ENCODE measurements at places on chromosomes 1 and 21. TPM values are rescaled to one million over a fixed set of nuclear protein-coding genes. Genes with fewer than 3 reads are reported as not detected.
A peak's percentile ranks its signal among the peaks of the same experiment; 100 is the strongest.

DNA sequence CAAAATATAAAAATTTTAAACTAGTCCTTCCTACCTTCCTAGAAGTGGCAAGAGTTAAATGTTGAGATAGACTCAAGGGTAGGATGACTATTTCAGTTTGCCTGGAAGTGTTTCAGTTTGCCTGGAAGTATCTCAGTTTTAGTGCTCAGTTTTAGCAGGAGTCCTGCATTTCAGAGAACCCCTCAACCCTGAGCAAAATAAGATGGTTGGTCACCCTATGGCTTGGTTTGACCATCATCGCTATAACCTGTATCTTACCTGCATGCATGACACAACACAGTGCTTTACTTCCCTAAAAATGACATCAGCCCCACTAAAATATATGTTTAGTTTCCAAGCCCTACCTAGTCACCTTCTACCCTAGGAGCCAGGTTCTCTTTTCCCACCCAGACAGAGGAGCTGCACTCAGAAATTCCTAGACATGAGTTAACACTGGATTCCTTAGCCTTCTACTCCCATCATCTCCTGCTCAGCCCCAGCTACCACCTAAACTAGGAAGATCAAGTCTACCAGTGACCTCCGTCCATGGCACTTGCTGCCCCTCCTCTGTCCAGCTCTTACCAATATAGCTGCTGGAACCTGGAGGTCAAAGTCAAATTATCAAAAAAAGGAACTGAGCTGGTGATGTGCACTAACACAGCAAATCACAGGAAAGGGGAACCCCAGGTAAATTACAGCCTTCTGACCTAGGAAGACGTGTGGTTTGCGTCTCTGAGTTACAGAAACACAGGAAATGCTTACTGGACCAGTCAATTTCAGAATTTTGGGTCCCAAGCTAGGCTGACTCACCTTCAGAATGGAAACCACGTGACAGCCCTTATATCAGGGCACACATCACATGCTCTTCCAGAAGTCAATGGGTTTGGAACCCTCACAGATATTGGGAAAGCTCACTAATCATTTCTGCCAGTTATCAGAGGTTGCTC lies 2.2 kb upstream of the G0S2 start:
- DNase-seq = no peak

- DNase-seq = peak; percentile 64
These were observed 36.6 kb downstream of the ITPKB start for GRCh38 chr1:226702318-226702956.

DNA sequence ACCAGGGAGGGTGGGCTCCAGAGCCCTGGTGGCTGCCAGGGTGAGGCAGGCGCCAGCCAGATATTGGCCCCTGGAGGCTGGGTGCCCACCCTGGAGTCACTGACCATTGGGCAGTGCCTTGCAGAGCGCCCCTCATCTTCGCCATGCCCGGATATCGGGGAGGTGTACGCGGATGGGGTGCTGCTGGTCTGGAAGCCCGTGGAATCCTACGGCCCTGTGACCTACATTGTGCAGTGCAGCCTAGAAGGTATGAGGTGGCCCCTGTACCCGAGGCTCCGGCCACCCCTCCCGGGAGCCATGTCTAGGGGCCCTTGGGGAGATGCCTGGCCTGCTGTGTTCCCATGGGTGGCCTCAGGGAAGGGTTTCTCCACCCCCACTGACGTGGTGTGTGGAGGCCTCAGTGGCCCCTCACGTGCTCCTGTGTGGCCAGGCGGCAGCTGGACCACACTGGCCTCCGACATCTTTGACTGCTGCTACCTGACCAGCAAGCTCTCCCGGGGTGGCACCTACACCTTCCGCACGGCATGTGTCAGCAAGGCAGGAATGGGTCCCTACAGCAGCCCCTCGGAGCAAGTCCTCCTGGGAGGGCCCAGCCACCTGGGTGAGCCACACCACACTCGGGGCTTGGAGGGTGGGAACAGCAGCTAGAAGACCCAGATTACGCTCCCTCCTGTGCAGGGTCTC lies 30.9 kb downstream of the TRIM11 start:
- no peak for DNase-seq

DNA sequence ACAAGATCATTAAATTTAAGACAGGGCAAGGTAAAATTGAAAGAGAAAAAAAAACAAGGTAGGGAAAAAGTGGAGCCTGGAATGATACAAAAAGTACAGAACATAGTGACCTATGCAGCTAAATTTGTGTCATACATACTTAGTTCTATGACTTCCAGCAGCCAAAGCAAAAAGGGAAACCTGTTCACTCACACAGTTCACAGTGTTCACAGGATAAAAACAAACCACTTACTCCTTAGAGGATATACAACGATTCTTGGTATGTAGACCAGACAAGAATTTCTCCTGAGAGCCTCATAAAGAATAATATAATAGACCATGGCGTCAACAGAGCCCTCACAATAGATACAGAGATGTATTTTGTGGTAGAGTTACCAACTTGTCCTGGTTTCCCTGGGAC lies 27.5 kb downstream of the COA7 start:
- no peak for DNase-seq

GRCh38 chr1:113096493-113096892 lies 23.5 kb downstream of the LRIG2 start:
- no peak for DNase-seq

DNA sequence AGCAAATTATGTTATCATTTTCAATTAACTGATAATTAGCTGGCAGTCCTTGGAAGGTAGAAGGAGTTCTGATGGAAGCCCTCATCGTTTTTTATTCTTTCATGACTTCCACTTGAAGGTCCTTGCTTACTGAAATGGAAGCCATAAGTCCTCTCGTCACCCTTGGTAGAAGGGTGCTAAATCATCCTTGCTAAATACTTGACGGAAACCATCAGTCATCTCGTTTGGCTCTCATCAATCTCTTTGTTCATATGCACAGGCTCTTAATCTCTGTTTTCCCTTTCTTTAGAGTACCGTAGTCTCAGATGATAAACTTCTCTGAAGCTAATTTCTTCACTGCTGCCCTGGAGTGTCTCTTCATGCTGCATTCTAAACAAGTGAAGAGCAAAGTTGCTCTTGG lies 34.5 kb downstream of the UCK2 start:
- DNase-seq = no peak

The LCE1B gene
- total RNA-seq = not detected

GRCh38 chr1:53081384-53082066 lies 19.5 kb downstream of the PODN start:
- DNase-seq = no peak

GRCh38 chr21:44623575-44623974 lies 3.3 kb upstream of the KRTAP10-9 start:
- DNase-seq = no peak

DNA sequence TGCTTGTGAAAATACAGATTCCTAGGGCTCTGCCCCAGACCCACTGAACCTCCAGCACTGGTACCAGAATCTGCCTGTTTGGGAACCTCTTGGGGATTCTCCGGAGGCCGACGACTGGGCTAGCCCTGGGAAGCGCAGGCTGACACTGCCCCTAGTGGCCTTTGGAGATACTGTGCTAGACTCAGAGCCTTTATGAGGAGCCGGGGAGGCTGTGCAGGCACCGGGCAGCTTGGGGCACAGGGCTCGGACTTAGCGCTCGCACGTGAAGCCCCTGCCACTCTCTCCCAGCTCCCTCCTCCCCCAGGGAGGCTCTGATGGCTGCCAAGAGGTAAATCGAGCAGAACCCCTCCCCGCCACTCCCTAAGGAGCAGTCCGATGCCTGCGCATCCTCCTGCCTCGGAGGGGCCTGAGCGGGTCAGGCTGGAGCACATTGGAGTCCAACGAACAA lies 144.6 kb upstream of the TNR start:
- DNase-seq = peak; percentile 81

The PDZK1IP1 gene
- not detected for total RNA-seq

The CHD1L gene
- 14.8 TPM for total RNA-seq

DNA sequence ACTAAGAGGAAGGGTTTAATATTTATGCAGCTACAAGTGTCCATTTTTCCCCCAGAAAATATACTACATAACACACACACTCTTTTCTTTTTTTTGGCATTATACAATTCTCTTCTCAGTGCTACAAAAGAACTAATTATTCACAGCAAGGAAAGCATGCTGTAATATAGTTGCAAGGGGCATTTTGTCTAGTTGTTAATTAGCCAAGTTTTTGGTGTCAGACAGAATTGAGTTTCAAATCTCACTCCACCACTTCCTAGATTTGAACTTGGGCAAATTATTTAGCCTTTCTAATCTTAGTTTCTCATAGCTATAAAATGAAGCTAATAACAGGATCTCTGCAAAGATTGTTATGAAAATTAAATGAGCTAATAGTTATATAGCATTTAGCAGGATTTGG lies 60.0 kb upstream of the VTCN1 start:
- no peak for DNase-seq

GRCh38 chr1:212914789-212915188 lies 35.6 kb upstream of the VASH2 start:
- no peak for DNase-seq

All from cerebellum (tissue), 4 donors.